Activated T-helper 1 cell treated with anti-CD3 and anti-CD28 coated beads, Interleukin-12 subunit alpha, Interleukin-12 subunit beta, Interleukin-2, Interleukin-4 antibody, amounts not matched to agents 30 ng/mL and 10 ng/mL and 1 ng/mL, durations not matched to agents 14 hours and 24 hours and 36 hours (primary cell): ENCODE measurements at places on chromosomes 12 and 14. TPM values are rescaled to one million over a fixed set of nuclear protein-coding genes. Genes with fewer than 3 reads are reported as not detected.

DNA sequence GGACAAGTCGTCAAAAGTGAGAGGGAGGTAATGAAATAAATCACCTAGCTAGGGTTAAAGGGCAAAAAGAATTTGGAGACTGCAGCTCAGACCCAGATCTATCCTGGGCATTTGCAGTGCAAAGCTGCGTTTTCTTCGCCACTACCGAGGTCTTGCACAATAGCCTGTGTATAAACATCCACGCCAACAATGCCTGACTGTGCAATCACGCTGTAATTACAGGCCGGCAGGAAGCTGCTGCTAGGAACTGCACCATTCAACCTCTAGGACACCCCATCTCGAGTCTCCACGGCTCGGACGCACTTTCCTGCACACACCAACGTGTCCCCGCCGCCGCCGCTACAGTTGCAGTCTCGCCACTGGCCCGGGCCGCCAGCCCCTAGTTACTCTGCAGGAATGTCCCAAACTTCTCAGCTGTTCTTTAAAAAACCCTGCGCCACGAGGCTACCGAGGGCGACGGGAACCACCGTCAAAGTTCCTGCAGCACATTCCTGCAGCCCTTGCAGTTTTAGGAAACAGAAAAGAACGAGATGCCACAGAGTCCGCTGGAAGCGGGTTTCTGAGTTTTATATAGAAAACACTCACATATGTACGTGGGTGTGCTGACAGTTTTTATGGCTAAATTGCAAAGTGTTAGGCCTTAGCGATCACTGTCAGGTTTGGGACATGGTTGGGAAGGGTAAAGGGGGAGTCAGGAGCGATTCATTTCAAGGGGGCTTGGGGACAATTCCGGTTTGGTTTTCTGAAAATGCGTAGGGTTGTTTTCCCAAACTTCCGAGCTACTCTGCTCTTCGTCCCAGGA lies 65.6 kb upstream of the PTGR2 start:
- H3K36me3 ChIP-seq, result peaks cover 10% of the 10 kb centered on the region
- DNase-seq, result peak; percentile 63
- H3K4me3 ChIP-seq, result peak overlapping the region; percentile 92
- peaks cover 64% of the 10 kb centered on the region for H3K4me1 ChIP-seq
- no peaks in the 10 kb centered on the region for H3K27me3 ChIP-seq

DNA sequence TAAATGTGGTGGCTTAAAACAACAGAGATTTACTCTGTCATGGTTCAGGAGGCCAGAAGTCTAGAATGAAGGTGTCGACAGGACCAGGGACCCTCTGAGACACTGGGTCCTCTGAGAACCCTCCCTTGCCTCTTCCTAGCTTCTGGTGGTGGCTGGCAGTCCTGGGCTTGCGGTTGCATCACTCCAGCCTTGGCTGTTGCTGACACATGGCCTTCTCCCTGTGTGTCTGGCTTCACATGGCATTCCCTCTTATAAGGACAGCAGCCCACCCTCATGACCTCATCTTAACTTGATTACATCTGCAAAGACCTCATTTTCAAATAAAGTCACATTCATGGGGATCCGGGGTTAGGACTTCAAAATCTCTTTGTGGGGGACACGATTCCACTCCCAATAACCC lies 36.9 kb downstream of the MVK start:
- no peak overlapping the region for H3K4me3 ChIP-seq
- H3K27me3 ChIP-seq, result peaks cover 29% of the 10 kb centered on the region
- H3K36me3 ChIP-seq, result no peaks in the 10 kb centered on the region
- no peaks in the 10 kb centered on the region for H3K4me1 ChIP-seq

GRCh38 chr12:58745348-58746125 lies 174.8 kb downstream of the LRIG3 start:
- H3K27ac ChIP-seq, result no peak overlapping the region
- no peak overlapping the region for H3K4me3 ChIP-seq
- DNase-seq, result no peak

DNA sequence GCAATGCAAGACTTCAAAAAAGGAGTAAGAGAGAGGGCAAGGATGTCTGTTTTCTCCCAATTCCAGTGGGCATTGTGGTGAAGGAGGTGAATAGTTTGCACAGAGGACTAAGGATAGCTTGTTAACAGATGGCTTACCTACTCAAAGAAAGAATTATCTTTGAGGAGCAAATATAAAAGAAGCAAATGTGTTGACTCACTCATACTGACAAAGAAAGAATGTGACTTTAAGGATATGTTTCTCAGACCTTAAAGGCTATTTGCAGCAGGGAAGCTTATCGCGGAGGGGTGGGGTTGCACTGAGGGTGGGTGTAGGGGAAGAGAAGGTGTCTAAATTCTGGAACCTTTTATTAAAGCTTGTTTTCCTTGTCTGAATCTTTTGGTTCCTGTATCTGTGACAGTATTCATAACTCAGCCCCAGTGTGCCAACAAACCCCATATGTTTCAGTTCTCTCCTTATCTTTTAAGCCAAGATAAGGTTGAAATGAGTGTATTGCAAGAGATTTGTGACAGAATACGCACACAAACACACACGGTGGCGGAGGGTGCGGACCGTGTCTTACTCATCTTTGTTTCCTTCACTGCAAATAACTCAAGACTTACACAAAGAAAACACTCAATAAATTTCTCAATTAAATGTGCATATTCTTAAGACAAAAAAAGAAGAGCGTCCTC lies 146.4 kb upstream of the ARID2 start:
- peaks cover 1% of the 10 kb centered on the region for H3K4me1 ChIP-seq
- no peaks in the 10 kb centered on the region for H3K36me3 ChIP-seq
- H3K4me3 ChIP-seq, result no peak overlapping the region
- H3K27me3 ChIP-seq, result peaks cover 7% of the 10 kb centered on the region
- no peak overlapping the region for H3K27ac ChIP-seq

DNA sequence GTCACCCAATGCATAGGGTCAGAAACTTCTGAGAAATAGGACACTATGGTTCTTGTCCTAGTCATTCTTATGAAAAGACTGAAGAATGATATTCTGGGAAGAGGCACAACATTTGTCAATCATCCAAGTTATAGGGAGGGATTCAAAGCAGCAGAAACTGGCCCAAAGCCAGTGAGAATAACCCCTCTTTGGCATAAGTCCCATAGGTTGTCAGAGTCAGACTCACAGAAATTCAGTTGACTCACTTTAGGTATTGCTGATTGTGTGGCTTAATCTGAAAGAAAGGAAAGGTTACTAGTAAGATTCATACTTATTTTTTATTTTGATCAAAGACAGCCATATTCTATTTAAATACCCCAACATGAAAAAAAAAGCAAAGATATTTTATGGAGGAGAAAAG lies 151.0 kb downstream of the SRGAP1 start:
- no peak overlapping the region for H3K4me3 ChIP-seq
- no peaks in the 10 kb centered on the region for H3K4me1 ChIP-seq
- peaks cover 5% of the 10 kb centered on the region for H3K27me3 ChIP-seq

DNA sequence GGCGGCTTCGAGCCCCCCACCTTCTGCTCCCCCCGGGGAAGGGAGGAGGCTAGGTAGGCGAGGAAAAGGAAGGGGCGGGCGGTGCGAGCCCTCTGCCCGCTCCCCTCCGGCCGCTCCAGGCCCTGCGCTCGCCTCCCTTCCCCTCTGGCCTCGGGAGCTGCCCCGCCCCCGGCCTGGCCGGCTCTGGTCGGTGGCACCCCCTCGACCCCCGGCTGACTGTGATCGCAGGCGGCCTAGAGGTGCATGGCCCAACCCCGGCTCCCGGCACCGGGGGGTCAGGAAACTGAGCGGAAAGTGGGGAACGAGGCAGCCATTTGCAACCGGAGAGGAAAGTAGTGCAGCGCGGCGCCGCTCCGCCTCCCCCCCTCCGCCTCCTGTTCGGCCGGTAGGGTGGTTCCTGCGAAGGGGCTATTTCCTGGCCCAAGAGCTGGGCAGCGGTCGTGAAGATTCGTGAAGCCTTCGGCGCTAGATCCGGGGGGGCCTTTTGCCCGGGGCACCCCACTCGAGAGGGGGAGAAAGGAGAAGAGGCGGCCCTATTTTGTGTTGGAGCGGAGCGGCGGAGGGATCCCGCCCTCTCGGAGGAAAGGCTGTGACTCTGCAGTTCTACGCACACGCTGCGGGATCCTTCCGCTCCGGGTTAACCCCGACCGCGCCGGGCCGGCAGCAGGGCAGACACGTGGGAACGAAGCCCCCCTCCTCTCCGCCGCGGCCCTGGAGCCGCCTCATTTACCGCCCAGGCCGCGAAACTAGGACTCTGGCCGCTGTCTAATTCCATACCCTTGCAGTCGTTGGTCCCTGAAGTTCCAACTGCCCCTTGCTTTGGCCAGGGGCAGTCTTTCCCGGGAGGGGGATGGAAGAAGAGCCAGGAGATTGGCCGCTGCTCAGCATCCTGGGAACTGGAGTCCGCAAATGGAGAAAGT lies at the start of gene KMT2D:
Gene KMT2D, minus strand, starts transcription at position 558 of the 920 bp plus-strand sequence. CDS start 5,470 bp downstream, outside the sequence.
- DNase-seq, result peak; percentile 83
- no peaks in the 10 kb centered on the region for H3K27me3 ChIP-seq
- peak within 1 kb of the TSS; percentile 95 for H3K4me3 ChIP-seq

DNA sequence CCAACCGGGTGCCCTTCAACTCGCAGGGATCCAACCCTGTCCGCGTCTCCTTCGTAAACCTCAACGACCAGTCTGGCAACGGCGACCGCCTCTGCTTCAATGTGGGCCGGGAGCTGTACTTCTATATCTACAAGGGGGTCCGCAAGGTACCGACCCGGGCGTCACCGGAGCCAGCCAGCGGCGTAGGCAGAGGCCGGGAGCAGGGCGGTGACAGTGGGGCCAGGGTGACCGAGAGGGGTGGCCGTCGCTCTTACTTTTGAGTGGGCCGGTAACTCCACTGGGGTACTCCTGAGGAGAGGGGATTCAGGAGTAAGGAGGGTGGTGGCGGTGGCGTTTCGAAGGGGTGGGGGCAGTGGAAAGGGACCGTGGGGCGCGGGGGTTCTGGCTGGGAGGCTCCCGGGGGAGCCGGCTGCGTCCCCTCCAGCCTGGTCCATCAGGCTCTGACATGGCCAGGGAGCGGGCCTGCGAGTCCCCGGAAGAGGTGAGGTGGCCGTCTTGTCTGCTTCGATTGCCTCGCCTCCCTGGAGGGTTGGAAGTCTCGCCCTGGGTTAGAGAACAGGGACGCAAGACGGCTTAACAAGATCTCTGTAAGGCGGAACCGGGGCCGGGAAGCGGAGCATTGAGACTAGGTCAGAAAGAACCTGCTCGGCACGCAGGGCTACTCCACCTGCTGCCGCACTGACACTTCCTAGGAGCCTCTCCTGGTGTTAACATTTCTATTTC lies 491 bp downstream of the WDR20 start:
- H3K27ac ChIP-seq, result peak overlapping the region; percentile 91
- peak overlapping the region; percentile 94 for H3K4me3 ChIP-seq
- H3K36me3 ChIP-seq, result peaks cover 2% of the 10 kb centered on the region
- H3K27me3 ChIP-seq, result no peaks in the 10 kb centered on the region
- DNase-seq, result peak; percentile 27
- H3K4me1 ChIP-seq, result peaks cover 24% of the 10 kb centered on the region

DNA sequence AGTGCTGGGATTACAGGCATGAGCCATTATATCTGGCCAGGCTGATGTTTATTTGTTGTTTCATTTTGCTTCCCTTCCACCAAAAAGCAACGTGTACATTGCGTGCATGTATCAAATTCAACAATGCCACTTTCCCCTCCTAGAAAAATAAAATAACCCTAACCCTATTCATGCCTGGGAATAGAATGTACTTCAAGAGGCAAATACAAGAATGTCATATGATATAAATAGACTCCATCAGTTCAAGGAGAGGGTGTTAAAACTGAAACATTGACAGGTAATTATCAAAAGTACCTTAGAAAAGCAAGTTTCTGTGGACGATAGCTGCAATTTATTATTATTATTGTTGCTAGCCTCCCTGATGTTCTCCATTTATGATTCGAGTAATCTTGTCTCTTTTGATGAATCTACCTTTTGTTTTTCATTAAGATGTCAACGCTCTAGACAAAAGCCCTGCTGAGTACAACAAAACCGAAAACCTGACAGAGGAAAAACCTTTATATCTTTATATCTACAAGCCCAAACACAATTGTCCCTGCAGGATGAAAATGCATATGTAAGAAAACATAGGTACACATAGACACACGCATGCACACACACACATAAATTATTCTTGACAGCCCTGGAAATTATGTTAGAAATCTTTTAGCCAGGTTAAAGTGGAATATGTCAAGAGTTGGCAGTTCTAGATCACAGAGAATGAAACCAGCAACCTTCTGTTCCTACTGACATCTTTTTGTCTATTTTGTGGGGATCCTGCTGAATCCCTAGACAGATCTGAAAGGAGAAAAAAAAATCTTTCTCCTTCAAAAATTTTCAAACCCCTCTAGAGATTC lies 98.9 kb downstream of the BTG1 start:
- H3K27me3 ChIP-seq, result no peaks in the 10 kb centered on the region
- H3K4me3 ChIP-seq, result peak overlapping the region; percentile 49
- no peak for DNase-seq
- H3K4me1 ChIP-seq, result peaks cover 88% of the 10 kb centered on the region
- peak overlapping the region; percentile 75 for H3K27ac ChIP-seq
- H3K36me3 ChIP-seq, result peaks cover 17% of the 10 kb centered on the region

DNA sequence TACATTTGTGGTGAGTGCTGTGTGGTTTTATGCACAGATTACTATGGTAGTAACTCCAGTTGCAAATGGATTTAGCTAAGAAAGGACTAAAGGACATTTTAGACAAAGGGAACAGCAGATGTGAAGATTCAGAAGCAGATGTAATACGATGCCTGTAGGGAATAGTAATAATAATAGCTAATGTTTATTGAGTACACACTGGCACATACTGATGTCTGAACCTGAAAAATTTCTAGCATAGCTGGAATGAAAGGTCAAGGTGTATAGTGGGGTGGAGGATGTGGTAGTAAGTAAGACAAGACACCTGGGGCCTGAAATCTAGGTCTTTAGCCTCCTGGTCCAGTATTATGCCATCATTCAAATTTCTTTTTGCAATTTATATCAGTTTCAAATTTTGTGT lies 54.3 kb upstream of the LRTM2 start:
- peaks cover 8% of the 10 kb centered on the region for H3K36me3 ChIP-seq
- H3K27me3 ChIP-seq, result no peaks in the 10 kb centered on the region
- H3K27ac ChIP-seq, result no peak overlapping the region
- no peak for DNase-seq

GRCh38 chr12:120109570-120110267 lies 6.8 kb downstream of the RAB35 start:
- peaks cover 34% of the 10 kb centered on the region for H3K36me3 ChIP-seq
- H3K4me1 ChIP-seq, result peaks cover 45% of the 10 kb centered on the region
- H3K27ac ChIP-seq, result no peak overlapping the region
- no peaks in the 10 kb centered on the region for H3K27me3 ChIP-seq

DNA sequence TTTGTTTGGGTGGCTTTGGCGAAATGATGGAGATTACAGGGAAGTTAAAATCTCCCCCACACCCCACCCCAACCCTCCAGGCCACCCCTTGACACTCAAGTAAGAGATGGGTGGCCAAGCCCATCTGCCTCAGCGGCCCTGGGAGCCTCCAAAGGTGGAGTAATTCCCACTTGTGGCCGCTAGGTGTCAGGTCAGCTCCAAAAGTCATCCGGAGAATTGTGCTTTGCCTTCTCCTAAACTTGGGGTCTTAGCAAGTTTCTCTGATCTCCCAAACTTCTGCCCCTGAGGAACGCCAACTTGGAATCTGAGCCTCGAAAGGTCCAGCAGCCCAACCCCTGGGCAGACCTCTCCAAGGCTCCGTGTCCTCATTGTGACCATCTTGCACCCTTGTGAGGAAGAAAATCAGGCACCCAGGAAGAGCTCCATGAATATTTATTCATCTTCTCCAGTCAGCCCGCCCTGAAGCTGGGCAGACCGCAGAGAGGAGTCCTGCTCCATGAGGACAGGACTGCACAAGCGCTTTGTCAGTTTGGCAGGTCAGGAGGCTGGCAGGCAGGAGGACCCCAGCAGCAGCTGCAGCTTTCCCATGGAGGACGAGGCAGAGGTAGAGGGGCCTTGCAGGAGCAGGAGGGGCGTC lies 46.7 kb downstream of the LRRC74A start:
- DNase-seq, result peak; percentile 39
- peaks cover 1% of the 10 kb centered on the region for H3K4me1 ChIP-seq
- no peak overlapping the region for H3K27ac ChIP-seq
- H3K36me3 ChIP-seq, result no peaks in the 10 kb centered on the region

The POMT2 gene
- 20.5 and 22.1 TPM in 2 replicates for total RNA-seq

The DNAI7 gene
- 0.23 TPM in 1 of 2 replicates, not detected in the other for total RNA-seq

The IQSEC3 gene
- 0.05 and 0.24 TPM in 2 replicates for total RNA-seq

The TEX52 gene
- 0.17 TPM in 1 of 2 replicates, not detected in the other for total RNA-seq

The CLEC4C gene
- total RNA-seq, result not detected in 2 replicates
